ENCODE measurements at places on chromosomes 5 and 9. TPM values are rescaled to one million over a fixed set of nuclear protein-coding genes. Genes with fewer than 3 reads are reported as not detected.

DNA sequence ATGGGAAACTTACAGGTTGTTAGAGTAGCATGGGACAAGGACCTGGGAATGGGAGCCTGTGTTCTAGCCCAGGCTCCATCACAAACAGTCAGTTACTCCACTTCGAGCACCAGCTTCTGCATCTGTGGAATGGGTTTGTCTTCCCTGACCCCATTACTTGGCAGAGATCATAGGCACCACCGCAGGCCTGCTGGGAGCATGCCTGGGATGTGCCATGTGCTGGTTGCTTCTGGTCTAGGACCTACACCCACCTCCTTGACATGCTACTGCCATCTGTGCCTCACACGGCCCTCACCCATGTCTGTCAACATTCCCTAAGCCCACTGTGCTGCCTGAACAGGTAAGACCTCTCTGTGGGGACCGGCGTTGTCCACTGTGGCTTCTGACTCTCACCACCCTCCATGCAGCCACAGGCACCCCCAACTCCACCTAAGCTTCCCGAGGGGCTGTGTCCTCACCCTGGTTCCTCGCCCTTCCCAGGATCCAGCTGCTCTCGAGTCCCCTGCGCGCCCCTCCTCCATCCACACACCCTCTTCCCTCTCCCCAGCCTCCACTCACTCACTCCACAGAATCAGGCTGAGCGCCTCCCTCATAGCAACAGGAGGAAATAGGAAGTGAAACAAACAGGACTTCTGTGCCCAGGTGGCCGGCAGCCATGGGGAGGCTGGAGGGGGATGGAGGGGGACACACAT is 85.9 kb upstream of the FAM120A start:
- no peak for DNase-seq

- DNase-seq = no peak
Observed at GRCh38 chr9:21906881-21907280, 87.3 kb downstream of the CDKN2A start.

GRCh38 chr9:32378993-32379729 is 5.3 kb upstream of the ACO1 start:
- peak; percentile 84 for DNase-seq

DNA sequence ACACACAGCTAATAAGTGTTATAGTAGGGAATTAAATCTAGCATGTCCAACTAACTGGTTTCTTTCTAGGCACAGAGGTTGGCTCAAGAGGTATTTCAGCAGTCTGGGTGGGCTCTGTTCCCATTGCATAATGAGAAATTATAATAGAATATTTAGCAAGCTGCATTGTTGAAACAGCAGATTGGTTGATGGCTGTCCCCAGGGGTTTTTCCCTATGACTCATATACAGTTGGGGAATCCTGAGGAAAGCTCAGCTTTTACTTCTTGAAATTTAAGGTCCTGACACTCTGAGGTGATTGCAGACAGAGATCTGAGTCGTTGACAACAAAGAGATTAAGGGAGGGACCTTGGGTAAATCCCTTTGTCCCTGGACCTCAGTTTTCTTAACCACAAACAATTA is 38.3 kb upstream of the TNFSF8 start:
- peak; percentile 7 for DNase-seq

GRCh38 chr5:27701931-27702903 is 663.8 kb upstream of the CDH9 start:
- DNase-seq = no peak

DNA sequence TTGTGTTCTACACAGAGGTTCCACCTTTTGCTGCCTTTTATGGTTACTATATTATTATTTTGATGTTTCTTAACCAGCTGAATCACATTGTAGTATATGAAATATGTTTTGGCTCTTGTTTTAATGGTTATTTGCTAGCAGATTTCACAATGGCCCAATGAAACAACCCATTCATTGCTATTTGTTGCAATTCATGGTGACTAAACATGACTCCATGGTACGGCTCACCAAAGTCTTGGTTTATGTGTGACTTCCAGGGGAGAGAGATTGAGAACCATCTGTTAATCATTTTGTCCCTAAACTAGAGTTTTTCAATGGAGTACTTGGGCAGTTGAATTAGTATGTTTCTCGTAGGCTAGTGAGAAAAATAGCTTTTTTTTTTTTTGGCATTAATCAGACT is 108.4 kb downstream of the GHR start:
- no peak for DNase-seq

- DNase-seq = no peak
Observed at GRCh38 chr5:162703914-162704313, 636.3 kb downstream of the GABRG2 start.

DNA sequence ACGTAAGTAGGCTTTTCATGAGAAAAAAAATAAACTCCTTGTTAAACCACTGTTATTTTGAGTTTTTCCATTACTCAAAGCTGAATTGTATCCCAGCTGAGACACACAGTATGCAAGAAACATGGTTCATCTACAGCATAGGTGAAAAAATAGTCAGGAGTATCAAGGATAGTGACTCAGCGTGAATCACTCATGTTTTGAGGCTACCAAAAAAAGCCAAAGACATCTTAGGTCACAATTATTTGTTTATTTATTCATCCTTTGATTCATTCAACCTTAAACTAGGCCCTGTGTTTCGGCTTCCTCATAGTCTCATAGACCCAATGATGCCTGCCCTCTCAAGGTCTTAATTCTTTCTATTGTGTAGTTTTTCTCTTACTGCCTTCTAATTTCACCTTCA is 32.9 kb upstream of the STX17 start:
- DNase-seq = no peak

OR1J1 gene
- total RNA-seq = not detected

NIPAL4 gene
- total RNA-seq = not detected

GRM6 gene
- not detected for total RNA-seq
